Naive thymus-derived CD4-positive, alpha-beta T cell (primary cell): ENCODE measurements at places on chromosomes 11 and 22. TPM values are rescaled to one million over a fixed set of nuclear protein-coding genes. Genes with fewer than 3 reads are reported as not detected.
A peak's percentile ranks its signal among the peaks of the same experiment; 100 is the strongest.

The DEUP1 gene
- not detected for total RNA-seq

The TMEM121B gene
- total RNA-seq = 0.13 TPM

DNA sequence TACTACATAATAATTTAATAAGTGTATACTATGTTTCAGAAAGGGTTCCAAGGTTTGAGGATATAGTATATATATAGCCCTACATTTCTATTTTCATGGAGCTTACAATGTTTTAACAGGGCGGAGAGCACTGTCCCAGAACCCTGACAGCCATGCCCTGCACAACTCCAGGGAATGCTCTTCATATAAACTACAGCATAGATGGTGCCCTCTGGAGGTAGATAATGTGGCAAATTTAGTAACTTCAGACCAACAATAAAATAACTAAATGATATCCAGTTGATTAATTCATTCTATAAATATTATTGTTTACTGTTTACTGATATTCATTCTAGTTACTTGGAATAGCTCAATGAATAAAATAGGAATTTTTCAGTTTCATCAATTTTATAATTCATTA lies 693.7 kb upstream of the CCDC179 start:
- no peaks in the 10 kb centered on the region for H3K4me1 ChIP-seq
- no peaks in the 10 kb centered on the region for H3K36me3 ChIP-seq
- H3K4me3 ChIP-seq = no peak overlapping the region
- no peak for DNase-seq
- H3K27ac ChIP-seq = no peak overlapping the region

- no peaks in the 10 kb centered on the region for H3K36me3 ChIP-seq
- H3K4me3 ChIP-seq = no peak overlapping the region
- H3K27ac ChIP-seq = no peak overlapping the region
- no peaks in the 10 kb centered on the region for H3K4me1 ChIP-seq
- no peak for DNase-seq
- no peaks in the 10 kb centered on the region for H3K27me3 ChIP-seq
These were observed 10.0 kb upstream of the MMP1 start for GRCh38 chr11:102807921-102808320.

DNA sequence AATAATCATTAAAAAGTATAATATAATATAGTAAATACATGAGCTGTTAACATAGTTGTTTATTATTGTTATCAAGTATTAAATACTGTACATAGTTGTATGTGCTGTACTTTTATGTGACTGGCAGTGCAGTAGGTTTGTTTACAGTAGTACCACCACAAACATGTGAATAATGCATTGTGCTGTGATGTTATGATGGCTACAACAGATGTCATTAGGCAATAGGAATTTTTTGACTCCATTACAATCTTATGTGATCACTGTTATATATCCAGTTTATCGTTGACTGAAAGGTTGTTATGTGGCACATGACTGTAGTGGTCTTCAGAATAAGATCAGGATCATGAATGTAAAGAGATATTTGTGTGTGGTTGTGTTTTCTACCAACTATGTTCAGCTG lies 577.8 kb downstream of the JRKL start:
- no peak overlapping the region for H3K27ac ChIP-seq
- DNase-seq = no peak
- H3K36me3 ChIP-seq = no peaks in the 10 kb centered on the region
- no peak overlapping the region for H3K4me3 ChIP-seq
- H3K4me1 ChIP-seq = no peaks in the 10 kb centered on the region

DNA sequence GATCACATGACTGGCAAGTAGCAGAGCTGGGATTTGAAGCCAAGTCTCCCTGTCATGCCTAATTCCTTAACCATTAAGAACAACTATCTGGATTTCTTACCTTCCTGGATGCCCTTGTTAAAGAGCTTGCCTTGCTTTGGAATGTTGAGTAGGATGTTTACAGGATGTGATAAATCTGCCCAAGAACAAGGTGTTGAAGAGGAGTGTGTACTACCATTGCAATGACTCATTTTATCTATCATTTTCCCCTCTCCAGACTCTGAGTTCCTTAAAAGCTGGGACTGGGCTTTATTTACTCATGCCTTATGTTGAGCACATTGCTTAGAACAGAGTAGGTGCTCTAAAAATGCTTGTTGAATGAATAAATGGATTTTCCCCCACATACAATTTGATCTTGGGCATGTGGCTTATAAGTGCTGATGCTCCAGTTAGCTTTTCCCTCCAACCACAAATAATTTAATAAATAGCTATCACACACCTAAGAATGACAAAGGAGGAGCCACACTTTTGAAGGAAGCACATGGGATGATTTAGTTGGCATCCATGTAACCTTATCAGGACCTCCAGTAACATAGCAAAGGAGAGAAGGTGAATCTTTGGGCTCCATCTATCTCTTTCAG lies 268.6 kb upstream of the SESN3 start:
- H3K4me3 ChIP-seq = no peak overlapping the region
- DNase-seq = no peak
- no peaks in the 10 kb centered on the region for H3K36me3 ChIP-seq
- H3K27me3 ChIP-seq = no peaks in the 10 kb centered on the region
- no peak overlapping the region for H3K27ac ChIP-seq

GRCh38 chr11:66912361-66912760 lies 45.8 kb downstream of the PC start:
- no peaks in the 10 kb centered on the region for H3K36me3 ChIP-seq
- no peaks in the 10 kb centered on the region for H3K27me3 ChIP-seq
- DNase-seq = no peak
- no peak overlapping the region for H3K27ac ChIP-seq
- H3K4me3 ChIP-seq = no peak overlapping the region

DNA sequence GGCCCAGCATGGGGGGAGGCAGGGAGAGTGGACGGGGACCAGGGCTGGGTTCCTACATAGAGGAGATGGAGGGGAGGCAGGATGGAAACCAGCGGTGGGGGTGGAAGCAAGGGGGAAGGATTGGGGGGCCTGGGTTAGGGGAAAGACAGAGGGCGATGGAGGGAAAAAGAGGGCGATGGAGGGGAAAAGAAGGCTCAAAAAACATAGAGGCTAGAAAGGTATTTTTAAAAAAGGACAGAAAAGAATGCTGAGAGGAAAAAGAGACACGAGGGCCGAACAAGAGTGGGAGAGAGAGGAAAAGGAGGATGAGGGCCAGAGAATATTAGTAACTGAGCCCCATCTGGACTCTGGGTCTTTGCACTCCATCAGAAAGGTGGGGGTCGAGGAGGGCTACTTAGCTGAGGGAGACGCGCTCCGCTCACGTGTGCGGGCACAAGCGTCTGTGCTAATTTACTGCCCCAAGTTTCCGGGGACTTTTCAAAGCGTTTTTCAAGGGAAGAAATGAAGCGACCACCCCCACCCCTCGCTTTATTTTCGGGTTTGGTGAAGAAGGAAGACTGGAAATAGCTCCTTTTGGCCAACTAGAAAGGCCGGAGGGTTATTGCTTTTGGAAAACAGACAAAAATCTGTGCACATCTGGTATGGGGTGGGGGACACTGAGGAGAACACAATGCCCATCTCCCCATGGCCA lies 14.5 kb downstream of the PAX6 start:
- H3K27me3 ChIP-seq = peaks cover 28% of the 10 kb centered on the region
- no peak for DNase-seq
- no peaks in the 10 kb centered on the region for H3K36me3 ChIP-seq
- H3K4me1 ChIP-seq = no peaks in the 10 kb centered on the region
- H3K27ac ChIP-seq = no peak overlapping the region

DNA sequence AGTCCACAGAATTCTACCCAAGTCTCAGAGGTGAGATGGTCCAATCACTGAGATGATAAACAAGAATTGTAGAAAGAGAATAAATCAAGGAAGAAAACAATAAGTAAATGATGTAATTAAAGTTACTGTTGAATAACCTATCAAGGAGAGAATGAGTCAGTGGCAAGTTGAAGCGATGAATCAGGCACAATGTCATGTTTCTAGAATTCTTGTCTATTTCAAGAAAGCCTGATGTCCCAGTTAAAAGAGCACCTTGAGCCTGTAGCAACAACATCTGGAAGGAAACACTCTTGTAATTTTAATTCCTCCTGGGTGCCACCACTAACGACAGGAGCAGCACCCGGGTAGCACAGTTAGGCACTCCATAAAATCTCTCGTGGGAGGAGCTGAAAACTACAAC lies 67.9 kb upstream of the SLC35C1 start:
- DNase-seq = no peak
- no peaks in the 10 kb centered on the region for H3K4me1 ChIP-seq
- no peak overlapping the region for H3K4me3 ChIP-seq
- H3K27me3 ChIP-seq = no peaks in the 10 kb centered on the region
- no peaks in the 10 kb centered on the region for H3K36me3 ChIP-seq

- H3K4me1 ChIP-seq = no peaks in the 10 kb centered on the region
- H3K27ac ChIP-seq = no peak overlapping the region
- H3K27me3 ChIP-seq = no peaks in the 10 kb centered on the region
- no peaks in the 10 kb centered on the region for H3K36me3 ChIP-seq
- H3K4me3 ChIP-seq = no peak overlapping the region
- DNase-seq = peak; percentile 8
These were observed 5.4 kb downstream of the LMO1 start for GRCh38 chr11:8258289-8258688.
